Central memory CD4-positive, alpha-beta T cell (primary cell): ENCODE measurements at places on chromosomes 1 and 21.
A peak's percentile ranks its signal among the peaks of the same experiment; 100 is the strongest.

- DNase-seq, result peak; percentile 8
Measured at GRCh38 chr1:156627313-156627880, 8.2 kb downstream of the HAPLN2 start.

GRCh38 chr1:6967431-6968111 lies 182.3 kb downstream of the CAMTA1 start:
- DNase-seq, result no peak

DNA sequence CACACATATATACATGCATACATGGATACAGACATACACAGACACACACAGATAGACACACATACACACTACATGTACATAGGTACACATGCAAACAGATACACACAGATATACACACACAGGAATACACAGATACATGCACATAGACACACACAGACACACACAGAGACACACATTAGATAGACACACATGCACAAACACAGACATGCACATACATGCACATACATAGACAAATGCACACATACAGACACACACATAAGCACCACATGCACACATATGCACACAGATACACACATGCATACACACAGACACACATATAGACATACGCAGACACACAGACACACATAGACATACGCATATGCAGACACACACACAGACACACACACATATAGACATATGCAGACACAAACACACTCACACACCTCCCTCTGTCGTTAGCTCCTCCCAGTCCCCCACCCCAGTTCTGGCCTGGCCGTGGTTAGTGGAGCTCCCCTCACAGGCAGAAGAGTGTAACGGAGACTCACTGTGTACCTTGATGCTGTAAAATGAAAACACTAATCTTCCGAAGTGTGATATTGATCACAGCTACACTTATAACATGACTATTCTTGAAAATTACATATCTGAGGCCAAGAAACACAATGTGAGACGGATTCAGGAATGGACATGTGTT lies 7.6 kb downstream of the UBASH3A start:
- DNase-seq, result no peak

GRCh38 chr1:6646499-6647148 lies 22.0 kb downstream of the THAP3 start:
- DNase-seq, result peak; percentile 51

DNA sequence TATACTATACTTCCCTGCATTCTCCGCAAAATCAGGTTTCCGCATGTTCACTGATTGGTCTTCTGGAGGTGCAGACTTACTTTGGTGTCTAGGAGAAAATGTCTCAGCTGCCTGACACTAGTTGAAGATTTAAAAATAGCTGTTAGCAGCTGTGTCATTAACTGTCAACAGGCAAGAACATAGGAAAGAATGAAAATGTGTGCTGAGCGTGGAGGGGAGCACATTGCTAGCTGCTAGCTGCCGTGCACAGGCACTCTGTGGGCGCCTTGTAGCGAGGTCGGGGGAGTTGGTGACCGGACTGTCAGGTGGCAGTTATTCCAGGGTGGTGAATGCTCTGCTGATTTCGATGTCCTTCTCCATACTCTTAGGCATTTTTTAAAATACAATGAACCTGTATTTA lies 5.2 kb downstream of the FAAH start:
- no peak for DNase-seq

- no peak for DNase-seq
Measured at GRCh38 chr1:198809247-198809646, 170.4 kb downstream of the PTPRC start.
